ENCODE measurements at places on chromosomes 6 and 20. TPM values are rescaled to one million over a fixed set of nuclear protein-coding genes. Genes with fewer than 3 reads are reported as not detected.

GRCh38 chr6:4381381-4381780 lies 246.0 kb upstream of the ECI2 start:
- no peak for DNase-seq

DNA sequence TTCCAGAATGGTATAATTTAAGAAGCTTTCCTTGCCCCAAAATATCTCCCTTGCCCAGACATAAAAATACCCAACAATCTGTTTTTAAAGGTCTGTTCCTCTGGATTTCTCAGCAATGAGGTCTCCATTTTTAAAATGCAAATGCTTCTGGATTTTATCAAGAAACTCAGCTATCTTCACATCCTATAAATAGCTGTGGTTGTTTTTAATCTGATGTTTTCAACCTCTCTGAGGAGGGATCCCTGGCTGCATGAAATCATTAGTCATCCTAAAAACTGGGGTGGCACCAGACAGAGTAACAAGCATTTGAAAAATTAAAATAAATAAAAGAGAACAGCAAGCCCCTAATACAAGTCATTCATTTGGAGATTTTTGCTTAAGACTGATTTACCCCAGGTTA lies 168.5 kb upstream of the ID4 start:
- no peak for DNase-seq

Gene DDAH2
- total RNA-seq, result 108 TPM

Gene HTR1E
- total RNA-seq, result not detected

Gene OR2H1
- not detected for total RNA-seq

Gene NMBR
- total RNA-seq, result not detected
